Activated CD8-positive, alpha-beta T cell treated with anti-CD3 and anti-CD28 coated beads, Interleukin-2, amount 10 ng/mL, durations not matched to agents 7 days and 5 days (primary cell): ENCODE measurements at places on chromosomes 13 and 19. TPM values are rescaled to one million over a fixed set of nuclear protein-coding genes. Genes with fewer than 3 reads are reported as not detected.

- H3K27me3 ChIP-seq: no peaks in the 10 kb centered on the region
- peak within 1 kb of the TSS; percentile 92 for H3K27ac ChIP-seq
- H3K4me3 ChIP-seq: peak within 1 kb of the TSS; percentile 97
- DNase-seq: peak; percentile 93
- peaks cover 29% of the 10 kb centered on the region for H3K4me1 ChIP-seq
- peaks cover 11% of the 10 kb centered on the region for H3K36me3 ChIP-seq
These were observed at the start of gene SUCLA2 for GRCh38 chr13:48001114-48001881. Gene SUCLA2 (minus strand): TSS chr13:48001273. CDS start chr13:48001269, 4 bp downstream.

DNA sequence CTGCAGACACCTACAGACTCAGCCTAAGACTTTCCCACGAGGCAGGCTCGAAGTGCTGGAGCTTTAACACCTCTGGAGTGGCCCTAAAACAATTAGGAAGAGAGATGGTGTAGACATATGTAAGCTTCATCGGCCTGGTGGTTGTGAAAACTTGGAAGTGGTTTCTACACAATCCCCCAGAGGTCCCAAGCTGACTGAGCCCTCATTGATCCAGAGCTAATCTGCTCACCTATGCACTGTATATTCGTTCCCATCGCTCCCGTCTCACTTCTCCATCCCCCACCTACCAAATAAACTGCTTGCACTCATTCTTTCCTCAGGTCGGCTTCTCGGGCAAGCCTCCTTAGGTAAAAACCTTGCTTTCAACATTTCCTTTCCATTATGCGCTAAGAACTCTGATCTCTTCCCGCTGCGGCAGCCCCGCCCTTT is 767 bp upstream of the ZNF793 start:
- H3K27ac ChIP-seq: no peak overlapping the region
- H3K27me3 ChIP-seq: no peaks in the 10 kb centered on the region
- no peak for DNase-seq
- H3K4me1 ChIP-seq: no peaks in the 10 kb centered on the region

DNA sequence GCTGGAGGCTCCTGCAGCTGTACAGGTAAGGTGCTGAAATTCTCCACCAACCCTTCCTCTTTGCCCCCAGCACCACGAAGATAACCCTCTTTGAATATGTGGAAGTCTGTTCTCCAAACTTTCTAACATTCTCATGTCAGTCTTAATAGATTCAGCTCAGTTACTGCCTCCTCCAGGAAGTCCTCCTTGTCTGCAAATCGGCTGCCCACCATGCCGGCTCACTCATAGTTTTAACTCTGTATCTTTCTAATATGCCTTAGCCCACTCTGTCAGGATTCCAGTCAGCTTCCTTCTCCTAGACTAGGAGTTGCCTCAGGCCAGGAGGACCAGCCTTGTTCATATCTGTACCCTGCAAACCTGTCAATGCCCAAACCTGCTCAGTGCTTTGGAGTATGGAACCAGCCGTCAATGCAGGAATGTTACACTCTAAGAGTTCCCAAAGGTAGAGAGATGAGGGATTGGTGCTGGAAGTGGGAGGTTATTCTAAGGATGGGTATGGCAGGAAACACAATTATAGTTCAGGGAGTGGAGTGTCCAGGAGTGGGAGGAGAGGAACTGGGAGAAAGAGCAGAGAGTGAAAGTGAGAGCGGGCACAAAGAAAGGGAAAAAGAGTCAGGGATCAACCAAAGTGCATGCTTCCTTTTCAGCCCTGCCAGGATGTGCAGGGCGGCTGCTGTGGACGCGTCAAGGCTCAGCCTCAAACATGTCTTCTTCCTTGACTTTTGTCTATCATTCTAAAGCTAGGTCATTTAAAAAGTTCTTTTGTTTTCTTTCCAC is 38.0 kb upstream of the ALOX5AP start:
- peaks cover 30% of the 10 kb centered on the region for H3K4me1 ChIP-seq
- no peak for DNase-seq
- H3K27ac ChIP-seq: no peak overlapping the region

The GEMIN7 gene
- total RNA-seq: 31.7 TPM

DNA sequence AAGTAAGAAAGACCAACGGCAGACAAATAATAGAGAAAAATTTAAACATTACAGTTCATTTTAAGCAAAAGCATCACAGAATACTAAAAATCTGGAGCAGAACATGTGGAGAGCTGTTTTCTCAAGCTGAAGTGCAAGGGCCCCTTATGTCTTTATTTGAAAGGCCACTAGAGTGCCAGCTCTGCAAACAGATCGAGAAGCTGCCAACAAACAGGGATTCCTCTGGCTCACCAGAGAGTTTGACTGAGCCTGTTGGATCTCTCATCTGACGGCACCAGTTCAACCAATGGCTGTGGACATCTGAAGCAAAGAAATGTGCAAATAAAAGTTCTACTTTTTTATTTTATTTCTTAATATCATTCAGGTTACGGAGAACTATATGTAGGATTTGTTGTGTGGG is 119.7 kb downstream of the COL4A2 start:
- H3K27ac ChIP-seq: no peak overlapping the region
- peaks cover 7% of the 10 kb centered on the region for H3K4me1 ChIP-seq
- H3K4me3 ChIP-seq: no peak overlapping the region
- peaks cover 56% of the 10 kb centered on the region for H3K27me3 ChIP-seq
- H3K36me3 ChIP-seq: no peaks in the 10 kb centered on the region

The CARD8 gene
- total RNA-seq: 185 TPM

DNA sequence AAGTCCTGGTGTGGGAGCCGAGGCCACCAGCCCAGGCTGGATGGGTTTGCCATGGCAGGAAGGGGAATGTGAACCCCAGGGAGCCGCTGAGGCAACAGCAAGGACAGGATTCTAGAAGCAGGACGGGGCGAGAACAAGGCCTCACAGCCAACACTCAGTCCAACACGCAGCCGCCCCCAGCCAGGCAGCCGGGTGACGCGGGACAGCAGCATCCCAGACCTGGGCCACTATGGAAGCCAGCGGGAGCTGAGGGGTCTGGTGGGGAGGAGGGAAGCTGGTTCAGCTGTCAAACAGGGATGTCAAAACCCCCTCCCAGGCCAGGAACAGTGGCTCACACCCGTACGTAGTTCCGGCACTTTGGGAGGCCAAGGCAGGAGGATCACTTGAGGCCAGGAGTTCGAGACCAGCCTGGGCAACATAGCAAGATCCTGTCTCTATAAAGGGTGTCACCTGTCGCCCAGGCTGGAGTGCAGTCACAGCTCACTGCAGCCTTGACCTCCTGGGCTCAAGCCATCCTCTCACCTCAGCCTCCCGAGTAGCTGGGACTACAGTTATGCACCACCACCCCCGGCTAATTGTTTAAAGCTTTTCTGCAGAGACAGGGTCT is 6.8 kb downstream of the MEX3D start:
- no peak overlapping the region for H3K27ac ChIP-seq
- no peak for DNase-seq
- H3K27me3 ChIP-seq: no peaks in the 10 kb centered on the region
- H3K4me1 ChIP-seq: no peaks in the 10 kb centered on the region

DNA sequence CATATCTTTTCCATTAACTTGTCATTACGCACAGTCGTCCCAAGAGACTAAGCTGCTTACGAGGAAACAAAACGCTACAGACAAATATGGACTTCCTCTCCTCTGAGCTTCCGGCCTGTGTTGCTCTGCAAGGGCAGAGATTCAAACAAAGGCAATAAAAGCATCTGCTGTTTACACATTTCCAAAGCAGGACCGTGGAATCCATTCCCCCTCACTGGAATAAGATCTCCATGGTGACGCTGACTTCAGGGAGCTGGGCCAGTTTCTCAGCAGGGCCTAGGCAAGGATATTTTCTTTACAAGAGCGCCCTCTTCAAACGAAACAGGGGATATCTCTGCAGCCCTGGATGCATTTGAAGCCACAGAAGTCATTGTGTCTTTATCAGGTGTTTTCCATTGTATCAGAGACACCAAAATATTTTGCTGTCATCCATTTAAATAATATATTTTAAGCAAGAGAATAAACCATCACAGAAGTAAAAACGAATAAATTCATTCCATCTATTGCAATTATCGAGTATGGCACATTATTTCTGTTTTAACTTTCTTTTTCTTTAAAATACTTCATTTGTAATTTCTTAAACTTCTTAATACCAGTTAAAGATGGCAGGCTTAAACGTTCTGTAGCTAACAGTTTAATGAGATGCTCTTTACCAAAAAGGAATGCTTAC is 177.5 kb downstream of the DCLK1 start:
- DNase-seq: no peak
- peaks cover 3% of the 10 kb centered on the region for H3K4me1 ChIP-seq
- no peak overlapping the region for H3K27ac ChIP-seq
- no peaks in the 10 kb centered on the region for H3K27me3 ChIP-seq
- no peaks in the 10 kb centered on the region for H3K36me3 ChIP-seq

GRCh38 chr19:55673465-55673864 is 1.6 kb upstream of the EPN1 start:
- H3K36me3 ChIP-seq: peaks cover 63% of the 10 kb centered on the region
- peaks cover 57% of the 10 kb centered on the region for H3K4me1 ChIP-seq
- peak overlapping the region; percentile 9 for H3K4me3 ChIP-seq
- H3K27me3 ChIP-seq: no peaks in the 10 kb centered on the region
- no peak for DNase-seq

The CYP4F11 gene
- total RNA-seq: not detected

DNA sequence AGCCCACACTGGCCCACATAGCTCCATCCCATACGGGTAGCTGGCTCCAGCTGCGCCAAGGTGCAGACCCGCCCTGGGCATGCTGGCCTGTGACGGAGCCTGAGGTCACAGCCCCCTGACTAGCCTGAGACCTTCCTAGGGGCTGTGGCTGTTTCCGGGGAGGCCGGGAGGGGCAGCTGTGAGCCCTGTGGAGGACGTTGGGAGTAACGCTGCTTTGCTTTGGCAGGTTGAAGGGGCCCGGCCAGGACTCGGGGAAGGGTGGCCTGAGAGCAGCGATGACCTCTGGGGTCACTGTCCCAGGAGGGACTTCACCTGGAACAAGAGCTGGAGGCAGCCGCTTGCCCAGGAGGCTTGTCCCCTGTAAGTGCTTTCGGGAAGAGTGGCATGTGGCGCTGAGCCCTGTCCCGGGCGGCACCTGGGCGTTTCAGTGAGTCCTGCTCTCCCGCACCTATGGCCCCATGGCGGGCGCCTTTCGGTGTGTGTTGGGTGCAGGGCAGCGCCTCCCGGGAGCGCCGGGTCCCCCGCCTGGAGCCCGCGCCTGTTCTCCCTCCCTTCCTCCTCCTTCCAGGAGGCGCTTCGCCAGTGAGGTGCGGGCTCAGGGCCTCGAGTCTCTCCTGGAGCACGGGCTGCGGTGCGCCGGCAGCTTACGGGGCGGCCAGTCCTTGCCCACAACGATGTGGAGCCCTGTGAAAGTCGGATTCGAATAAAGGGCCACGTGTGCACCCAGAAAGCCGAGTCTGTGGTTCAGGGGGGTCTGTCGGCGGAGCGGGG is 1.1 kb upstream of the FAM174C start:
- no peak for DNase-seq
- peak overlapping the region; percentile 73 for H3K27ac ChIP-seq
- H3K4me3 ChIP-seq: peak overlapping the region; percentile 68

The CADM4 gene
- 0.10 TPM for total RNA-seq
